ENCODE measurements at places on chromosomes 1 and 21.

DNA sequence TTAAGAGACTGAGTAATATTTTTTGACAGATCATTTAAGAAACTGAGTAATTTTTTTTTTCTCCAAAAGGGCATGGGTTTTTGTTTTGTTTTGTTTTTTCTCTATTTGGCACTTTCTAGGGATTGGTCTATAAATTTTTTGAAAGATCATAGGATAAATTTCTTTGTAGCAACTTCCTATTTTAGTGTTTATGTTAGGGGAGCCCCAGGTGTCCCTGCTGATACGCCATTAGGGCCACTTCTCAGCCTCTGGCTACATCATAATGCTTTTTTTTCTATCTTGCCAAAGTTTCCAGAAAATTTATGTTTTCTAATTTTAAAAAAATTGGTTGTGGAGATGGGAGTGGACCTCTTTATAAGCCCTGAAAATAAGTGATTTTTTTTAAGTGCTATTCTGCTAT, 2.6 kb downstream of the GABPA start:
- DNase-seq = no peak

DNA sequence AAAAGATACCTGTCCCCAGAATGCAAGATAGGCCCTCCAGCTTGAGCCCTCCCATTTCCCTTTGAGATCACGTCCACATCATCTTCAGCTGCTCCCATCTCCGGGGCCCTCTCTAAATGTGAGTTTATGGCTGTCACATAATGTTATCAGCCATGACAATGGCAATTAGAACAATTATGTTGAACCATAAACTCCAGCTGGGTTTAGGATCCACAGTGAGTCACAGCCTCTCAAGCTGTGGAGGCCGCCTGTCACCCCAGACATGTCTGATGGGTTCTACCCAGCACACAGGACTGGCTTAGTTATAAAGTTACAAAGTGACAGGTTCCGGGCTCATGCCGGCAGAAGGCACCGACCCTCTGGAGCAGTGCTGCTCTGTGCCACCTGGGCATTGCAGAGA, 597.3 kb downstream of the PTPRU start:
- no peak for DNase-seq

DNA sequence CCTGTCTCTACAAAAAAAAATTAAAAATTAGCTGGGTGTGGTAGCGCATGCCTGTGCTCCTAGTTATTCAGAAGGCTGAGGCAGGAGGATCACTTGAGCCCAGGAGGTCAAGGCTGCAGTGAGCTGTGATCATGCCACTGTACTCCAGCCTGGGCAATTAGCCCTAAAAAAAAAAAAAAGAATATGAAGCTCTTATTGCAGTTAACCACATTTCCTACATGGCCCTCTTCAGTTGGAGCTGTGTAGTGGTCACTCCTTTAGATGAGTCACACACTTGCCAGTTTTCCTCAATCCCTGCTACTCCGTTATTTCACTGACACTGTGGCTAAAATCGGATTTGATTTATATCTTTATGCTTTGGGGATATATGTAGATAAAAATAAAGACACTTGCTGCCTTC, 11.8 kb downstream of the NFYC start:
- DNase-seq = no peak

DNA sequence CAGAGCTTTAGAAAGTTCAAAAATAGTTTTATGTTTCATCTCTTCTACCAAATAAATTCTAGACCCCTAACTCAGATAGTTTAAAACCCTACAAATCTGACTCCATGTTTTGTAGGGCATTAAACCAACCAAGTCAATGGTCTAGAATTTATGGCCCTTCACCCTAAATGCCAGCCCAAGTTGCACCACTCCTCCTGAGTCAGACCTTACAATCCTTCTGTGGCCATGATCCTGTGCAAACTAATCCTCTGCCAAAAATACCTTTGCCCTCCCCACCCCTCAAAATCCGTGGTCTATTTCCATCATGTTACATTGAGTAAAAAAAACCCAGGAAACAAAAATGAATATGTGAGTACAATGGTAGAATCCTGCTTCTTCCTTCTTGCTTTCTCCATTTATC, 179.3 kb downstream of the NR5A2 start:
- no peak for DNase-seq

- DNase-seq = peak; percentile 10
Measured at GRCh38 chr1:68175621-68176398, 56.5 kb downstream of the WLS start.

- DNase-seq = no peak
Measured at GRCh38 chr1:65704318-65704717, 88.4 kb upstream of the PDE4B start.

DNA sequence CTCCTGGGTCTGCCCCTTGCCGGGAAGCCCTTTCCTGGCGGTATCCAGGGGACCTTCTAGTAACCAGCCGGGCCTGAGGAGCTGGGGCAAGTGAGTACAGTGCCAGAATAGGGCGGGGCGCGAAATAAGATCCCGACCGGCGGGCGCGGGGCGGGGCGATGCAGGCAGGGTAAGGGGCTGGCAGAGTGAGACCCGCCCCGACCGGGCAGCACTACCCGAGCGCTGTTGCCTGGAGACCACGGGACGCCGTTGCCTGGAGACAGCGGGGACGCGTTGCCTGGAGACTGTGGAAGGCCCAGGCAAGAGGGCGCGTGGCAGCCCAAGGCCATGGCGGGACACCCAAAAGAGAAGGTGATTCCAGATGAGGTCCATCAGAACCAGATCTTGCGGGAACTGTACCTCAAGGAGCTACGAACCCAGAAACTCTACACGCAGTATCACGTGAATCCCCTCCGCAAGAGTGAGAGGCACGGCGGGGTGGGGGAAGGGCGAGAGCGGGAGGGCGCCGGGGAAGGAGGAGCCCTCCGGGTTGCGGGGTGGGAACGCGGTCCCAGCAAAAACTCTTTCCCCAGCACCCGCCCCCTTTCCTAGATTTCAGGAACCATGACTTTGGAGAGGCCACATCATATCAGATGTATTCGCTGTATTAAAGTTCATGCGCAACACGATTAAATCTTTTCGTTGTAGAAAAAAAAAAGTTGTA, 24.3 kb downstream of the EBNA1BP2 start:
- DNase-seq = no peak

- no peak for DNase-seq
Measured at GRCh38 chr1:236389253-236389652, 4.8 kb upstream of the EDARADD start.

GRCh38 chr1:25587290-25587689, 29.3 kb upstream of the MAN1C1 start:
- DNase-seq = no peak

DNA sequence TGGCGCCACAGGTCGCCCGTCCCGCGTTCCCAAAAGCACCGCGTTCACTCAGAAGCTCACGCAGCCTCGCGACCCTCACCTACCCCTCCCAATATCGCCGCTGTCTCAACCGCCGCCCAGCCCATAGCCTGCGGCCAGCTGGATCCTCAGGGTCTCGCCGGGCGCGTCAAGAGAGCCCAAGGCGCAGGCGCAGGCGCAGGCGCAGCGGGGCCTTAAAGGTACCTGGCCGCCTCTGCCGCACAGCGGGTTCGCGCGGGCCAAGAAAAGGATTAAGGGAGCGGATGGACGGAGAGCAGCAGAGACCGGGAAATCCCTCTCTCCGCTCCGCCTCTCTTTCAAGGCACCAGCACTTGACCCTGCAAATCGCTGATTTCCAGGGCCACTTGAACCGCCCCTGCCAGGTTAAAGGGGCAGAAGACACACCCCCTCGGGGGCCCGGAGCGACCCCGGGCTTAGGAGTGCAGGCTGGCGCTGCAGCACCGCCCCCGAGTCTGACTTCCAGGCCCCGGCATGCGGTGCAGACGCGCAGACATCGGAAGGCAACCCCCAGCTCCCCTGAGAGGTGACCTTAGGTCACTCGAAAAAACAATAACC, at the start of gene NBPF20:
NBPF20 (minus strand) TSS at position 168 of the 594 bp plus-strand sequence. CDS start 20,331 bp downstream, outside the sequence.
- DNase-seq = peak; percentile 60

- no peak for DNase-seq
Measured at GRCh38 chr1:12554521-12555305, 63.3 kb downstream of the DHRS3 start.

- no peak for DNase-seq
Measured at GRCh38 chr1:171917331-171917730, 76.0 kb downstream of the DNM3 start.

GRCh38 chr1:193656841-193657240, 470.4 kb upstream of the B3GALT2 start:
- no peak for DNase-seq

DNA sequence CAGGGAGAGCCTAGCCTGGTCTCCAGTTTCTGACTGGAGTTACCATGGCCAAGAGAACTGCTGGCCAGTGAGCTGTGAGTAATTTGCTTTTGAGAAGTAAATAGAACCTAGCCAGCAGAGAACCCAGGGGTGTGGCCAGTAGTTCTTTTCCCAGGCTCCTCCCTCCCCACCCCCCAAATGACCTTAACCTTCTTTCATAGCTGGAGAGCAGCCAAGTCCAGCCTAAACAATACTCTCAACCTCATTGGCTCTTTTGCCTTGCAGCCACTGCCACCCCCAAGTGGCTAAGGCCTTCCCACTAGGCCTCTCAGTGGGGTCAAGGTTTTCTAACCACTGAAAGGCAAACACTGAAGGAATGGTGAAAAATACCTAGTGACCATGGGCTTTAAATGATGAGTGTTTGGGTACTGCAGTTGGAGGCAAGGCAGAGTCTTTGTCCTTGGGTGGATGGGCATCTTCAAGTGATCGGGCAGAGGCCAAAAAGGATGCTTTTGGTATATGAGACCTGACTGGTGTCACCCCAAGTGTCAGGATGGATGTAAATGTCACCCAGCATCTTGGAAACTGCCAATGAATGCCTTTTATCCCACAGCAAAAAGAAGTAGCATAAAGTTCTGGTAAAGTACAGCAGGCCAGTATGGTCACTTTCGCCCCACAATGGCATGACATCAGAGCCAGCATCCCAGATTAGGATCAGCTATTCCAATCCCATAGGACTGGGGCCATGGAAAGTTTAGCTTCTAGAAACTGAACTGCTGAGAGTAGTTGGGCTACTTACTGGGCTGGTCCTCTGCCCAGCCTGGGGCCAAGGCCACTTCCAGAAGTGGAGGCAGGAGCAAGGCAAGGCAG, 3.5 kb upstream of the PIGV start:
- peak; percentile 80 for DNase-seq

- DNase-seq = no peak
Measured at GRCh38 chr1:76872944-76873343, 5.7 kb downstream of the ST6GALNAC5 start.

- DNase-seq = no peak
Measured at GRCh38 chr1:172343240-172344160, 77.0 kb upstream of the C1orf105 start.

- DNase-seq = no peak
Measured at GRCh38 chr1:231776010-231776756, 149.6 kb downstream of the DISC1 start.

DNA sequence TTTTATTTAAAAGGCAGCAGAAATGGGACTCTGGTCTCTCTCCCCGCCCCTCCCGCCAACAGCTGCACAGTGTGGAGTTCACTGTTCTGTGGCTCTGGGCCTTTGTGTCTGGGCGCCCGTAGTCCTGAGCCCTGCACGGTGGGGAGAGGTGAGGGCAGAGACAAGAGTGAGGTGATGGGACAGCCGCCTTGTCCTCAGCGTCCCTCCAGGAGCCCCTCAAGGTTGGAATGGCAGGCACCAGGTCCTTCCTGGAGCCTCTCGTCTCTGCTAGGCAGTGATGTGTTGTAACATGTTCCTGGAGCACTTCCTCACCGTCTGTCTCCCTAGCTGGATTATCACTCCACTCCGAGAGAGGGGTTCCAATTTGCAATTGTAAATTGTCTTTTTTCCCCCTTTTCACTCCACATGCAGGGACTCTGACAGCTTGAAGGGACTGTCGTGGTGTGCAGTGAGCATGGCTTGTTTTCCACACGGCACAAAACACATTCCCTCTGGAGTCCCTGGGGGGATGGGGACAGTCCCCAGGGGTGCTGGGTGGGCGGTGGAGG, 44.6 kb upstream of the C1orf174 start:
- no peak for DNase-seq

All from globus pallidus (tissue), 1 donor.